Heart right ventricle (tissue), 16 donors: ENCODE measurements at places on chromosomes 2 and 18. TPM values are rescaled to one million over a fixed set of nuclear protein-coding genes. Genes with fewer than 3 reads are reported as not detected.

ALPI gene
- total RNA-seq = not detected

GFPT1 gene
- 90.3 TPM for total RNA-seq

MDH1B gene
- 2.8 TPM for total RNA-seq

AGXT gene
- not detected for total RNA-seq

IL37 gene
- total RNA-seq = not detected

ANTXR1 gene
- total RNA-seq = 26.4 TPM

IL36RN gene
- total RNA-seq = not detected

TWIST2 gene
- 0.19 TPM for total RNA-seq

BBS5 gene
- 6.3 TPM for total RNA-seq
